ENCODE measurements at places on chromosomes 5 and 9.

DNA sequence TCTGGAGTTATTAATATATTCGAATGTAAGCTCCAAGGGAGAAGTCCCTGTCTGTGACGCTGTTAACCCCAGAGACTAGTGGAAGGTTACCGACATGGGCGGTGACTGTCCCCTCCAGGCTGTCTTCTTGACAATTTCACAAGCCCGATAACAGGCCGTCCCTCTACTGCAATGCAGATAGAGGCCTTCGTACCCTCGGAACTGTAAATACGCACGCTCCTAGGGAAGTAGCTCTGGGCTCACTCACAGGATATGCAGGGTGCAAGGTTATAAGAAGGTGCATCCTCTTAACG lies 680 bp upstream of the RFK start:
- peak; percentile 6 for DNase-seq

- no peak for DNase-seq
Observed at GRCh38 chr9:125969462-125969861, 222.3 kb downstream of the PBX3 start.

- no peak for DNase-seq
Observed at GRCh38 chr9:124602204-124602603, 95.0 kb upstream of the NR5A1 start.

DNA sequence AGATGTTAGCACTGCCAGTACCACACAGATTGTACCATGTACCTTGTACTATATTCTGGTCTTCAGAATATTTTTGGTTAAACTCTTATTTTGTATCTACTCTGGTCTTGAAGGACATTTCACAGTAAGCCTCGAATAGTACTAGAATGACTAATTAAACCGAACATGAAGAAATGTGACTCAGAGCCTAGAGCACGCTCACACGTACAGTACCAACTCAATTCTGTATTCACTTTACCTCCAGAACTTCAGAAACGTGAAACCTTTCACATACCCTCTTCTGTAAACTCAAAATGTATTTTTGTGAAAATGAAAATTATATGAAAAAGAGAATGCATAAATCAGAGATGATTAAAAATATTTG lies 112.8 kb downstream of the MVB12B start:
- DNase-seq = no peak

- DNase-seq = no peak
Observed at GRCh38 chr9:114434878-114435311, 47.1 kb upstream of the AKNA start.

DNA sequence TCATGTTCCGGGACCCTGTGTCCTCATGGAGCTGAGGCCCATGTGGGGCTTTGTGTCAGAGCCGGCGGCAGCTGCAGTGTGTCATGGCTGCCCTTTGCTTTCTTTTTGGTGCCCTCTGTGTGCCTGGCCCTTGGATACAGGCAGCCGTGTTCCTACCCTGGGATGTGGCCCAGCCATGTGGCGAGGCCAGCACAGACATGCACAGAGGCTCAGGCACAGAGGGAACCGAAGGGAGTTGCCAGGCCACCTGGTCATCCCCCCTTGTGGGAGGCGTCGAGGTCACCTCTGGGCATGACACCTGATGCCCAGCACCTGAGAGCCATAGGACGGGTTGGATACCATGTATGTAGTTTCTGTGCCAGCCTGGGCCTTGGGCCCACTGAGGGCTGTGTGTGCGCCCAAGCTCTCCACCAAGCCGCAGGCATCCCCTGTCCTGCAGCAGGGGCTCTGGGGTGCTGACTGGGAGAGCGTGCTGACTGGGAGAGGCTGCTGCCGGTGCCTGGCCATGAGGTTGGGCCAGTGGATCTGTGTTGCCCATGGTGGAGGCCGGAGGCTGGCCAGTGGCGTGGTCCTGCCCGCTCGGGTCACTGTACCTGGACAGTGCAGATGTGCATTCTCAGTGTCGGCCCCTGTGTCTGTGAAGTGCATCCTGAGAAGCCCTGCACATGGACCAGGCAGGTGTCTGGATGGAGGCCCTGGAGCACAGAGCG lies 4.8 kb downstream of the NKD2 start:
- DNase-seq = no peak

GRCh38 chr5:53820119-53820801 lies 259.8 kb downstream of the NDUFS4 start:
- DNase-seq = no peak

- no peak for DNase-seq
Observed at GRCh38 chr5:149265597-149265996, 6.1 kb upstream of the AFAP1L1 start.

DNA sequence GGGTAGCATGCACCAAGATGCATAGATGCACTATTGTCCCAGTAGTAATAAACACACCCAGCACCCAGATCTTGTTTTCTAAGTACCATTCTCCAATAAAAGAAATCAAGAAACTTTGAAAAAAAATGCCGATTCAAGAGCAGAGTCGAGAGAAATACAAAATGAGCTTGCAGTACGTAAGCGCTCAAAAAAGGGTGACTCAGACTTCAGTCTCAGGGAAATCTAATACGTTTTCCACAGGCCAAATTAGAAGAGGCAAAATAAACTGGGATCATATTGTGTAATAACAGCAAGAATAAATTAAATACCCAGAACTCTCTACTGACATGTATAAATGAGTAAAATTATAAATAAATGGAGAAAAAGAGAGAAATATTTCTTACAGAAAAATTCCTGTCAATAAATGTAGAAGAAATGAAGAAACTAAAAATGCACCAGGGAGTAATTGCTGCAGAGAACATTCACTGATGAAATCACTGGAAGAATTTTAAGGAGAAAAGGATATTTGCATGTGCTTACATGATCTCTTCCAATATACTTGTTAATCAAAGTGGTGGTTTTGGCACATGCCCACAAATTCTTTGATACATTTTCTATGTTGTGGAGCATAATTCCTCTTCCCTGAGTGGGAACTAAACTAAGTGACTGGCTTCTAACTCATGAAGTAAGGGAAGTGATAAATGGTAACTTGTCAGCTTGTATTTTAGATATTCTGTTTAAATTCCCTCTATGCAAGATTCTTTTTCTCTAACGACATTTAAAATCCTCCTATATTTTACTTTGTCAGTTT lies 567.6 kb upstream of the ADAMTS16 start:
- DNase-seq = no peak

GRCh38 chr5:34455098-34455497 lies 201.0 kb upstream of the RAI14 start:
- DNase-seq = no peak

DNA sequence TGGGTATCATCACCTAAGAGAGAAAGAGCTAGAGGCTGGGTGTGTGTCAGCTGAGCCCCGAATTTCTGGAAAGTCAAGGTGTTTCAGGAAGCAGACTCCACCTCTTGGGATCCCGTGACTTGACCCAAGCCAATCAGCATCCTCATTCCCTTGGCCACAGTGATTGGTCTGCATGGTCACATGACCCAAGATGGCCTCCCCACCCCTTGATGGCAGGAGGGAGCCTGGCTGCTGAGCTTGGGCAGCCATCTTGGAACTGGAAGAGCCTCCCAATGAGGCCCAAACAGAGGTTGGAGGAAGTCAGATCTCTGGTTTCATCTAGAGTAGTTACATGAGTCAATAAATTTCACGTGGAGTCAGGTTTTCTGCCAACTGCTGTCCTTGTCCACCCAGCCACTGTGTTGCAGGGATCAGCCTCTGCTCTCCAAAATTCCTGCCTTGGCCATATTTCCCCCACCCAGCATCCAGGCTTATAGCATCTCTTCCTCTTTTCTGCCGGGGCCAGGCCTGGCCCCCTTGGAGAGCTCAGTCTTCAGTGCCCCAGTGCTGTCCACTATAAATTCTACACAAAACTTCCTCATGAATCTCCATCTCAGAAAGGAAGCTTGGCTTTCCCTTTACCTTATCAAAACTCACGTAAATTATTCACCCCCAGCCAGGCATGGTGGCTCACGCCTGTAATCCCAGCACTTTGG lies 17.2 kb upstream of the SUSD3 start:
- DNase-seq = no peak

- DNase-seq = no peak
Observed at GRCh38 chr5:103910011-103910410, 347.4 kb upstream of the NUDT12 start.

DNA sequence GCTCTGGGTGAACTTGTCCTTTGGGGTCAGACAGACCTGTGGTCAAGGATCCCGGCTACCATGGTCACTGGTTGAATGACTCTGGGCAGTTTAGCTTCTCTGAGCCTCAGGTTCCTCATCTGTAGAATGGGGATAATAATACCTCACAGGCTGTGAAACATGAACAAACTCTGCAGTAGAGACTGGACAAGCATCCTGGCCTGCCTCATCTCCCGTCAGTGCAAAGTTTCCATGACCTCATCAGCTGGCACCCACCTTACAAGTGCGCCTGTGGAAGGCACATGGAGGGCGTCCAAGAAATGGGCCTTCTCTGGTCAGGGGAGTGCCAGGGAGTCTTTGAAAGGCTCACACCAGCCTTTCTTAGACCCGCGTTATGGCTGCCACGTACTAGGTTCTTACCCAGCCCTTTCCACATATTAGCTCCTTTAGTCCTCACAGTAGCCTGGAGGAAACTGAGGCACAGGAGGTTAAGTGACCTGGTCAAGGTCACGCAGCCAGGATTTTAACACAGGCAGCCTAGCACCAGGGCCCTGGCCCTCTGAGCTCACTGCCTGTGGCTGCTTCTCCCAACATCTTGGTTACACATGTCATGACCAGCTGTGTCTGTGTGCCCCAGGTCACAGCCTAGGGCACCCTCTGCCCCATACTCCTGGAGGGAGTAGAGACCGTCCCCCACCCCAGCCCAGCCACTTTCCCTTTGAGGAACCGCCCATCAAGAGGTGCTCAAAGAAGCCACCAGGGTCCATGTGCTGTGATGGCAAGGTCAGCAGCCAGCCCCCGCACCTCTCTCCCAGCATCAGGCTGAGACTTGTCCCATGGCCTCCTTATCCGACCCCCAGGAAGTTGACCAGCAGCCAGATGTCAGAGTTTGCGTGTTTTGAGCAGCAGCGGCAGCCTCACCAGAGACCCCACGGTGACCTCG lies 39.4 kb upstream of the RPL26L1 start:
- DNase-seq = no peak

DNA sequence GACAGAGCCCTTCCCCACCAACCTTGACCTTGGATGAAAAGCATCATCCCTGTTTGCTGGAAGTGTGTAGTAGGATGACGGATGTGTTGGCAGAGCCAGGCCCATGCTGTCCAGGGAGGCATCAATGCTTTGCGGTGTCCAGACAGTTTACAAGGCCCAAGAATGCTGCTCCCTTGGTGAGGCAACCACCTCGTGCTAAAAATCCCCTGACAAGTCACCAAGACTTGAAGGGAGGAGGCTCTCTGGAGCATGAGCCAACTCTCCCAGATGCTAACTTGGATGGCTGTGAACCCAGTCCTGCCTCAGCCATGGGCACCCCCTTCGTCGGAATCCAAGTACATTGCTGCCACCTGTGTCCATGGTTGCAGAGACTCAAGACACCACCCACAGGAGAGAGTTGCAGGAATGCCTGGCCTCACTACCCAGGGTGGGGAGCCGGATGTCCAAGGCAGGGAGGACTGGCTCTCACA lies 9.5 kb upstream of the NKD2 start:
- DNase-seq = no peak

DNA sequence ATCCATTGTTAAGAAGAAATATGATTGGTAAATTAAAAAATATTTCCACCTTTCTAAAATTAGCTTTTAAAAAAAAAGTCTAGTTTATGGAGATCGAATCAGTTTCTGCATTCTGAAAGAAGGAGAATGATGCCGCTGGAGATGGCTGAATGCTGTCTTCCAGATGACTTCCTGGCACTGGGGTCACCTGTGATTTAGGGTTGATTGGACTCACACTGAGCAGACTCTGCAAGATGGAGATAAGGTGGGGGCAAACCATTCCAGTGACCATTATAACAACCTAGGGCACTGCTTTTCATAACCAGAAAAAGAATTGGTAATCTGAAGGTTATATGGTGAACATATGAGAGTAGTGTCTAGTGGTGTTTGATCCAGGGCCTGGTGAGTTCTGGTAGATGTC lies 40.8 kb downstream of the RHOBTB3 start:
- no peak for DNase-seq

- DNase-seq = peak; percentile 45
Observed at GRCh38 chr9:72476617-72477437, 44.6 kb upstream of the TMC1 start.

DNA sequence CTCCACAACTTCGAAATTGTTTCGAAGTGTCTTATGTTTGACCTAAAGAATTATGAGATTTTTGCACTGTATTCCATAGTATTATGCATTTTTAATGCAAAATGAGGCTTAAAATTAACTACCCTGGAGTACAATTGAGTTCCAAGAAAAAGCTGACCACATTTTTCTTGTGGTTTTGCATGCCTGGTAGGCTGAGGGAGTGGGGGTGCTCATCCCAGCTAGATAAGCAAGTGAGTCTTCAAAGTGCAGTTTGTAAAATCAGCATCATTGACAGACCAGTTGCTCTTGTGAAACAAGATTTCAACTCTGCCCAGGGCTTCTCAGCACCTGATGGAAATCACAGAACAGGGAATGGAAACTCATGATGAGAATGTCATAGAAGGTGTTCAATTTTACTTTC lies 17.0 kb upstream of the NDUFS4 start:
- DNase-seq = no peak
